ENCODE measurements at places on chromosomes 4 and X. TPM values are rescaled to one million over a fixed set of nuclear protein-coding genes. Genes with fewer than 3 reads are reported as not detected.
A peak's percentile ranks its signal among the peaks of the same experiment; 100 is the strongest.

GRCh38 chr4:95118497-95118896 lies 360.7 kb downstream of the BMPR1B start:
- H3K36me3 ChIP-seq = no peaks in the 10 kb centered on the region
- H3K4me1 ChIP-seq = no peaks in the 10 kb centered on the region
- no peak overlapping the region for H3K27ac ChIP-seq
- no peak for DNase-seq
- H3K27me3 ChIP-seq = peaks cover 3% of the 10 kb centered on the region

DNA sequence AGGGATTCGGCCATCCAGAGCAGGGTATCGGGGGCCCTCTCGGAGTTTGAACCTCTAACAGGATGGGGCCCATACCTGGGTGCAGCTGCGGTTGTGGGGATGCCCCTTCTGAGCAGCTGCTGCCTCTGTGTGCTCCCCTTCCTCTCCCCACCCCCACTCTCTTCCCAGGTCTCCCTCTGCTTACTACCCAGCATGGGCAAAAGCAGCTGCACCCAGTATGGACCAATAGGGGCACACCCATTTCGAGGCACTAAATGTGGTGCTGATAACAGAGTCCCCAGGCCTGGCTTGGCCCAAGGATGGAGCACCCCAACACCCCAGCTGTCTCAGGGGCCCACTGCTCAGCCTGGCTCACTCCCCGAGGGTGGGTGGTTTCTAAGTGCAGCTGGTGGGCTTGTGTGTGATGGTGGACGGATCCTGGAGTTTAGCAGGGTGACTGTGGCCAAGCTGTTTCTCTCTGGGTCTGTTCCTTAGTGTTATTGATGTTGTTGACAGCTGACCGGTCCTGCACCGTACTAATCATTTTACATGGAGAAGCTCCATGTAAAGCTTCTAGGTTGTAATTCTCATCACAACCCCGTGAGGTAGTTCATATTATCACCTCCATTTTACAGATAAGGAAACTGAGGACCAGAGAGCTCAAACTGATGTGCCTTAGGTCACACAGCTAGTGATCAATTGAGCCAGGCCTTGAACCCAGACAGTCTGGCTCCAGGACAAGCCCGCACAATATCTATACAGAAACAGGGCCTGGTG lies 13.1 kb upstream of the KIAA0232 start:
- H3K27me3 ChIP-seq = peaks cover 19% of the 10 kb centered on the region
- H3K36me3 ChIP-seq = no peaks in the 10 kb centered on the region
- H3K4me1 ChIP-seq = peaks cover 12% of the 10 kb centered on the region
- DNase-seq = no peak

The NAP1L2 gene
- 2.8 TPM for total RNA-seq

- no peak within 1 kb of the TSS for H3K27ac ChIP-seq
- DNase-seq = peak; percentile 57
- H3K4me1 ChIP-seq = peaks cover 18% of the 10 kb centered on the region
These were observed at the start of gene FGFBP2 for GRCh38 chr4:15963001-15963451. FGFBP2 (minus strand) TSS chr4:15963175; CDS start chr4:15963129, 46 bp downstream.

The PPP1R2C gene
- not detected for total RNA-seq

- no peak overlapping the region for H3K4me3 ChIP-seq
- H3K36me3 ChIP-seq = no peaks in the 10 kb centered on the region
- no peaks in the 10 kb centered on the region for H3K4me1 ChIP-seq
These were observed 64.5 kb downstream of the CDS1 start for GRCh38 chr4:84647312-84647884.
